ENCODE measurements at places on chromosomes 6 and 20.

DNA sequence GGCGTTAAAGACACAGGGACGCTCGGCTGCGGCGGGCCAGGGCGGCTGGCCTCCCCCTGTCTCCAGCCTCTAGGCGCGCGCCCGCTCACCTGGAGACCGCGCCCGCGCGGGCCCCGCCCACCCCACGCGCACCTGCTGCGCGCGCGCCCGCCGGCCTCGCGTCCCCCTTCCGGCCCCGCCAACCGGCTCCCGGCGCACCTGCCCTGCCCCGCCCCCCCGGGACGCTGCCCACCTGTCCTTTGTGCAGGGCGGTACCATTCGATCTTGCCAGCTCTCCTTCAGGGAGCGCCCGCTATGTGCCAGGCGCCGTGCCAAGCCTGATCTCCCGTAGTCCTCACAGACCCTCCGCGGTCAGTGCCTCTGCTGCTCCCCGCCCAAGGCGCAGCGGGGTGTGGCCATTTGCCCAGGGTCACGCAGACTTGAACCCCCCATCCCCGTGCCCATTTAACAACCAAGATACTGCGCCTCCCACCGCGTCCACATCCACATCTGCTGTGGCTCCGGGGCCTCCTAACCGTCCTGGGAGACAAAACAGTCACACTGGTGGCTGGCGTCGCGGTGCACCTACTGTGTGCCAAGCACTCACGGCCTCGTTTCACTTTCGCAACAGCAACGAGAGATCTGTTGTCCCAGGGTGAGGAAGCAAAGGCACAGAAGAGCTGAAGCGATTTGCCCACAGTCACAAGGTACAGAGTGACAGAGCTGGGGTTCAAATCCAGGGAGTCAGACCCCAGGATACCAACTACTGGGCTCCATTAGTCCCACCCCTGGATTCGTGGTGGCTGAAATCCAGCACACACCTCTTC, 48.1 kb downstream of the NOL4L start:
- DNase-seq, result peak; percentile 64

DNA sequence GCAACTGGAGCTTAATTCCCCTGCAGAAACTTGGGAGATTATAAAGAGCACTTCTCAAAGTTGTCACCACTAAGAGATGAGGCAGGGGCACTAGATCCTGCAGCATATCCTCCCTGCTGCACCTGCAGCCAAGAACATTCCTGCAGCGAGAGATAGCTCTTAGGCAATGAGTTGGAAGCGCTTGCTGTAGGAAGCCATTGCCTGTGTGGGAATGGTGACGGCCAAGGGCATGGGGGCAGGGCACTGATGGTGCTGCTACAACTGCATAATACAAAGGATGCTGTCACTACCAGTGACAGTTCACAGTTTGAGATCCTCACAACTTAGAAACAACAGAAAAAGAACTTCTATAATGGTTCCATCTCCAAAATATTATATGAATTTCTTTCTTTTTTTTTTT, 89.9 kb downstream of the CDS2 start:
- DNase-seq, result no peak

GRCh38 chr20:54126806-54127655, 46.8 kb downstream of the CYP24A1 start:
- no peak for DNase-seq

GRCh38 chr6:72421387-72421786, 200.5 kb upstream of the KCNQ5 start:
- DNase-seq, result no peak

- DNase-seq, result no peak
Measured at GRCh38 chr6:55560290-55560885, 18.6 kb downstream of the HMGCLL1 start.

DNA sequence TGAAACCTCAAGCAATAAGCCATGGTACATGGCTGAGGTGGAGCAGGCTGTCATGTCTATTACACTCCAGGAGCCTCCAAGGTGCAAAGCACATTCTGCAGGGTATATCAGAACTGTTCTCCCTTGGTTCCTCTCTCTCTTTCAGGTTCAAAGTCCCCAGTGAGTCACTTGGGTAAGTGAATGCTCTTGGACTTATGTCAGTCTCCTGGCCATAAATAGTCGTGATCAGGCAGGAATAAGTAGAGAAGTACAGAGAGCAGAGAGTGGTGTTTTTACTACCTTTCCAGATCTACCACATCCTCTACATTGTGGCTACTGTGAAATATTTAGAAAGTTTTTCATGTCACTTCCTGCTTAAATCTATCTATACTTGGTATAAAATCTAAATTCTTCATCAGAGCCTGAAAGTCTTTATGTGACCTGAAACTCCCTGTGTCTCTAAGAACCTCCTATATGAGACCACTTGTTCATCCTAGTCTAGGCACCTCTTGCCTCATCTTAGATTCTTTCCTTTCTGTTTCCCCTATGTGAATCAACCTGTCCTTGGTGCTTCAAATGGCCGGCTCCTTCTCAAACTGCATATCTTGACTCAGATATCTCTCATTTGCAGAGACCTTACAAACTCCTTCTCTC, 1077.6 kb upstream of the MAP3K7 start:
- no peak for DNase-seq

All from activated CD4-positive, alpha-beta T cell treated with anti-CD3 and anti-CD28 coated beads, Interleukin-2, amount 50 U/mL, for 1 hour (primary cell).